Fibroblast of skin of right biceps (primary cell): ENCODE measurements at places on chromosomes 5 and 9.
A peak's percentile ranks its signal among the peaks of the same experiment; 100 is the strongest.

GRCh38 chr9:87226896-87227295, 270.8 kb upstream of the DAPK1 start:
- peak; percentile 41 for DNase-seq

DNA sequence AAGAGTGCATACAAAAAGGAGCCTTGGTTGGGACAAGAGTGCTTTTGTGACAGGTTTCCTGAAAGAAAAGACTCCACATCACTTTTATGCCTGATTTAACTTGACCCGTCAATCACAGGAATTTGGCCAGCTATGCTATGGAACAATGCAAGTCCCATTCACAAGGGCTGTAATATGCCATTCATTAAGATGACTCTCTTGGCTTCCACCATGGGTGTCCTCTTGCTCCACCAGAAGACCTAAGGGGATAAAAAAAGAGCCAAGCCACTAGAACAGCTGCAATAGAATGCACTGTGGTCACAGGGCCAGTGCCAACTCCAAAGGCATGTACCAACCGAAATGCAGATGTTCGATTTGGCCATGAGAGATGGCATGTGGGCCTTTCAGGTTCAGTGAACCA, 480.1 kb upstream of the MPDZ start:
- no peak for DNase-seq

GRCh38 chr5:27171761-27172261, 133.4 kb upstream of the CDH9 start:
- no peak for DNase-seq

DNA sequence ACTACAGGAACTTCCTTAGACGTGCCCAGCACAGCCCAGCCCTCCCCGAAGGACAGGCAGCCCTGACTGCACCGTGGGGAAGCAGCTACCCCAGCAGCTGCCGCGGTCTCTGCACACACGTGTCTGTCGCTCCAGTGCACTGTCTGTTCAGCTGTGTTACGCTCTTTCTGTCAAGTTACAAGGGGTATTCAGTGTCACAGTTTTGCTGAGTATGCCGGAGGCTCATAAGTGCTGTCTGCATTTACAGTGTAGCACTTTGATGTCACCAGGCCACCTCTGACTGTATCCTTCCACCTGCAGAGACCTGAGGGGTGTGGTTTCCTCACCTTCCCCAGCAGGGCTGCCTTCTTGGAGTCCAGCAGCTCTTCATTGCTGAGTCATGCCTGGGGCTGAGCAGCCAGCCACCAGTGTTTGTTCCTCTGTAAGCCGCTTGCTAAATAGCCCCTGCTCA, 126.8 kb downstream of the EHMT1 start:
- no peak for DNase-seq

DNA sequence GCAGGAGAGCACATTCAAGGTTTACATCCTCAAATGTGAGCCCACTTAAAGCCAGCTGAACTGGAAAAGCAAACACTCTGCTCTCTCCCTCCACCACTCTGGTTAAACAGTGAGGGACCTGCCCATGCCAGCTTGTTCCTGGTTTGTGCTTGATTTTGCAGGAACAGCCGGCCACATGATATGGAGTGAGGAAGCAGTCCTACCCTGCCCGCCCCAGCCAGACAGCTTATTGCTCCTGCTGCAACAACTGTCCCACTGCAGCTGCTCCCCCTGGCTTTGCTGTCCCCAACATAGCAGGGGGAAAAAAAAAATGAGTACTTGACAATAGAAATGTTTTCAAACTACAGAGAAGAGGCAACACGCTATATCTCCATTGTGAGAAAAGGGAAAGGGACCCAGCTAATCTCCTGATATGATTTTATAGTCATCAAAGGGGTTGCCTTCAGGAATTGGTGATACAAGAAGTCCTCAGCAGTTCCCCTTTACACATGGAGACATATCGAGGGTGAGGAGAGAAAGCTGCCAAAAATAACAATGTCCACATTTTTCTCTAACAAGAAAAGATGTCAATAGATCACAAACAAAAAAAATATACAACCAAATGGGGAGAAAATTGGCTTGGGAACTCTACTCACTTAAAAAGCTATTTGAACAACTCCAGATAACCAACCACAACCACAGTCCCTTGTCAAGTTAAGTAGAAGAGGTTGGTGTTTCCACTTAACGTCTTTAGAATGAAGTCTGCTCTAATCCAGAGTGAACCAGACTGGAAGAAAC, 4.6 kb downstream of the MYO10 start:
- DNase-seq, result peak; percentile 43

- DNase-seq, result no peak
Observed at GRCh38 chr9:108766626-108767161, 89.1 kb downstream of the ACTL7B start.

DNA sequence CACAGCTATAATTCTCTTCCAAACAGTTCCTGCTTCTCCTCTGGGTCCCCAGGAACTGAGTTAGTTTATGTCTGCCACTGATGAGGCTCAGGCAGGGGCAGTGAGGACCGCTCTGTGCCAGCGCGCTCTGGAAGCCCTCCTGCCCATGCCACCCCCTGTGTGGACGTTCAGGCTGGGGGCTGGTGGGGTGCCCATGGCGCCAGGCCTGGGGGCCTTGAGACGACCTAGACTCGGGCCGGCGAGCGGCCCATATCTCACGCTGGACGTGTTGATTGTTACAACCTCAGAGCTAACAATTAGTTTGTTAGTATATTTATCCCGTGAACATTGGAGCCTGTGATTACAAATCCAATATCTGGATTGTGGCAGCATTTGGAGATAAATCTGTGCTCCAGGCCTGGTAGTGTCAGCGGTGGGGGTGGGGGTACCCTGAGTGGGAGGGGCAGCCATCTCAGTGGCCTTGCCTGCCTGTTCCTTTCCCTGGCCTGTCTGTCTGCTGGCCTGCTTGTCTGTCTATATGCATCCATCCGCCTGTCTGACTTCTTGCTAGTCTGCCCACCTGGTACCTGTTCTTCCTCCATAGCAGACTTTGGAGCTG, 256.5 kb upstream of the MVB12B start:
- DNase-seq, result no peak

DNA sequence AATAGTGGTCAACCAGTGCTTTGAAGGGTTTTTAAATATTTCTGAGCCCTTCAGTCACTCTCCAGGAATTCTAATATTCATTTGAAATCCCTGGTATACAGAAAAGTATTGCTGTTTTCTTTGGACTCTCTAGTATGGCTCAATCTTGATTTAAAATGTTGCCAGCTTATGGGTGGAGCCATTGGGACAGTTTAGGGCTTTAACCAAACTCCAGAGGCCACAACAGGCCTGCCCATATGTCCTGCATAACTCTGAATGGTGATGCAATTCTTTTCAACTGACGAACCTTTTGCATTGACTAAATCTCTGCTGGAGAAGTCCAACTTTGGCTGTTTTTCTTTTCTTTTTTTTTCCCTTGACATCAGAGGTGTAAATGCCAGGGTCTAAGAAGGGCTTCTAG, 10.3 kb upstream of the ANKHD1 start:
- DNase-seq, result no peak

DNA sequence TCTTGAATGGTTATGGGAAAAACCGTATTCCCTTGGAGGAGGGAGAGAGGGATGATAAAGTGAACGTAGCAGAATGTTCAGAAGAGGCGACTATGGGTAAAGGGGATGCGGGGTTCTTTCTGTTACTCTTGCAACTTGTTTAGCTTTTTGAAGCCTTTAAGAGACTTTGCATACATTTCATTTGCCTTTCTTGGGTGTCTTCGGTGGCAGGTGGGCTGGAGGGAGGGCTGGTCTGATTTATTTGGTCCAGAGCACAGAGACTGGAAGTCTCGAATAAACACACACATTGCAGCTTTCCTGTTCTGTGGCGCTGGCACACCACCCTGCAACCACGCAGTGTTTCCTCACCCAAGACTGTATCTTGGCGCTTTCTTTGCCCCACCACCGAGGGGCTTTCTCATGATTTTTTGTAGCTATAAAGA, 23.2 kb downstream of the TTF1 start:
- DNase-seq, result no peak
